ENCODE measurements at places on chromosomes 7 and 10. TPM values are rescaled to one million over a fixed set of nuclear protein-coding genes. Genes with fewer than 3 reads are reported as not detected.

DNA sequence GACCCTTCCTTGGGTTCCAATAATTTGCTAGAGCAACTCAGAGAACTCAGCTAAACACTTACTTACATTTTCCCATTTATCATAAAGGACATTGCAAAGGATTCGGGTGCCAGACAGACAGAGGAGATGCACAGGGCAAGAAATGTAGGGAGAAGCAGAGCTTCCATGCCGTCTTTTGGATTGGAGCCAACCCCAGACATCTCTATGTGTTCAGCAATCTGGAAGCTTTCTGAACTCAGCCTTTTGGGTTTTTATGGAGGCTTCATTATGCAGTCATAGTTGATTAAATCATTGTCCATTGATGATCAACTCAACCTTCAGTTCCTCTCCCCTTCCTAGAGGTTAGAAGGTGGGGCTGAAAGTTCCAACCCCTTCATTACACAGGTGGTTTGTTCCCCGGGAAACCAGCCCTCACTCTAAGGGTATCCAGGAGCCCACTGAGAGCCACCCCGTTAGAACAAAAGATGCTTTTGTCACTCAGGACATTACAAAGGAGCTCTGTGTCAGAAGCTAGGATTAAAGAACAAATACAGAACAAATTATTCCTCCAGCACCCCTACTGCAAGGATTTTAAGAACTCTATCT lies 211.9 kb upstream of the VSTM2A start:
- H3K36me3 ChIP-seq = no peaks in the 10 kb centered on the region
- H3K27me3 ChIP-seq = no peaks in the 10 kb centered on the region
- H3K4me1 ChIP-seq = no peaks in the 10 kb centered on the region
- H3K27ac ChIP-seq = no peak overlapping the region

- peaks cover 7% of the 10 kb centered on the region for H3K27me3 ChIP-seq
- DNase-seq = no peak
- H3K27ac ChIP-seq = no peak overlapping the region
- no peaks in the 10 kb centered on the region for H3K36me3 ChIP-seq
Observed at GRCh38 chr7:158957921-158958491, 101.6 kb downstream of the DYNC2I1 start.

DNA sequence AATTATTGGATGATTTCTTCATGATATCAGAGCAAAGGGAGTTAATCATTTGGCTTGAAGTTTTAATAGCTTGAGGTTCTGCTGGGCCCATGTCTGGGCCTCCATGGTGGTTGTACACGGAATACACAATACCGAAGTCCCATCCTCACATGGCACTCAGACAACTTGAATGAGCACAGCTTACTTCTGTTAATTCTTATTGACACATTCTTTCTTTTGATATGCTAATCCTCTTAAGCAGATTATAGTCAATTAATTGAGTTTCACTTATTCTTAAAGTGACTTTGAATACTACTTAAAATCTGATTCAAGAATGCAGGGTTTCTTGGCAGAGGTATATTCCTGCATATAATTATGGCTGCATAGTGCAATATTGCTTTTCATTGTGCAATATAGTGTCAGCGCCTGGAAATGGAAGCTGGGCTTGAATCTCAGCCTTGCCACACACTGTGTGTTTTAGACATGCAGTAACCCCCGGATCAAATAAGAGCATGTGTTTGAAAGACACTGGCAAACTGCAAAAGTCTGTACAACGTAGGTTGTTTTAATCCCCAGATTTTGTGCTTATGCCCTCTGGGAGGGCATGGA lies 543.5 kb upstream of the ADARB2 start:
- H3K4me3 ChIP-seq = no peak overlapping the region
- no peaks in the 10 kb centered on the region for H3K36me3 ChIP-seq
- no peaks in the 10 kb centered on the region for H3K27me3 ChIP-seq
- H3K27ac ChIP-seq = no peak overlapping the region
- no peaks in the 10 kb centered on the region for H3K4me1 ChIP-seq
- no peak for DNase-seq

GRCh38 chr10:65325913-65326312 lies 1599.9 kb upstream of the LRRTM3 start:
- DNase-seq = no peak
- H3K4me3 ChIP-seq = no peak overlapping the region
- H3K27ac ChIP-seq = no peak overlapping the region
- no peaks in the 10 kb centered on the region for H3K36me3 ChIP-seq

CNTNAP2 gene
- total RNA-seq = 1.3 TPM

LYZL2 gene
- total RNA-seq = not detected

IQCE gene
- total RNA-seq = 7.7 TPM

CALCR gene
- not detected for total RNA-seq
